ENCODE measurements at places on chromosomes 5 and 9. TPM values are rescaled to one million over a fixed set of nuclear protein-coding genes. Genes with fewer than 3 reads are reported as not detected.

Gene SSNA1
- total RNA-seq, result 89.0 TPM

Gene PRRX2
- 0.32 TPM for total RNA-seq

Gene EQTN
- total RNA-seq, result not detected

Gene PCDHGB6
- 4.8 TPM for total RNA-seq

Gene NRARP
- 50.0 TPM for total RNA-seq

All from endothelial cell of umbilical vein (primary cell).